Esophagus squamous epithelium (tissue), 5 donors: ENCODE measurements at places on chromosomes 11 and 22.

GRCh38 chr11:57260937-57261783, 24.1 kb upstream of the APLNR start:
- no peak for DNase-seq

DNA sequence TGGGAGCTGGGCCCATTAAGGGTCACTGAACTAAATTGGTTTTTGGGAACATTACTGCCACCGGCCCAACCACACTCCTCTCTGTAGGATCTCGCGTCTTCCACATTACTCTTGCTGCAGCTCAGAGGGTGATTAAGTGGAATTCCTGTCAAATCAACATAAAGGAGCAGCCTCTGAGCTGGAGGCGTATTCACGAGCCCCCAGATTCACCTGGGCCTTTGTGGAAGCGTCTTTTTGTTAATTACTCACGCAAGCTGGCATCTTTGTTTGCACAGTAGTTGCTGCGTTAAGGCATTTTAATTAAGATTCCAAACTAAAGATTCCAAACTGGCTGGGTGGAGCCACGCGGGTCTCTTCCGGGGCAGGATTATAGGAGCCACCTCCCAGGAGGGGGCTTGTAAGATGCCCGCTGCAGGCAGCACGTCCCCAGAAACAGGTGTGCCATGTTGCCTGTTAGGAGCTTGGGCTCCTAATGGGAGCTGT, 21.5 kb upstream of the RFPL3 start:
- DNase-seq, result no peak

DNA sequence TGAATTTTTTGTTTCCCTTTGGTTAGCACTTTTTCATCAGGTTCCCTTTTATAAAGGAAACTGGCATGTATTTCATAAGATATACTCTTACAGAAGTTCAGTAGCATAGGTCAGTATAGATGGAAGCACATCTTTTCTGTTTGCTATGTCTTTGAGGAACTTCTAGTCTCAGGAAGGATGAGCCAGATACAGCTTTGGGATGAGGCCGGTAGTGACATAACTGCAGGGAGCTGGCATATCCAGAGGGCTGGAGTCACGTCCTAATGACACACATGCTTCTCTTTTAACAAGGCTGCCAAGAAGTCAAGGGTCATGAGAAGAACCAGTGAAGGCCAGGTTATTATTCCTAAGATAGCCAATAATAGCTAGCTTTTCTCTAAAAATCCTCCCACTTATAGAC, 33.3 kb upstream of the ADSL start:
- no peak for DNase-seq

- no peak for DNase-seq
Observed at GRCh38 chr22:37059876-37060449, 8.4 kb downstream of the KCTD17 start.

- DNase-seq, result no peak
Observed at GRCh38 chr22:46681010-46681409, 57.0 kb downstream of the CERK start.

GRCh38 chr11:35549787-35550186, 24.4 kb upstream of the PAMR1 start:
- no peak for DNase-seq

- DNase-seq, result no peak
Observed at GRCh38 chr11:76243193-76243956, 37.1 kb upstream of the WNT11 start.

DNA sequence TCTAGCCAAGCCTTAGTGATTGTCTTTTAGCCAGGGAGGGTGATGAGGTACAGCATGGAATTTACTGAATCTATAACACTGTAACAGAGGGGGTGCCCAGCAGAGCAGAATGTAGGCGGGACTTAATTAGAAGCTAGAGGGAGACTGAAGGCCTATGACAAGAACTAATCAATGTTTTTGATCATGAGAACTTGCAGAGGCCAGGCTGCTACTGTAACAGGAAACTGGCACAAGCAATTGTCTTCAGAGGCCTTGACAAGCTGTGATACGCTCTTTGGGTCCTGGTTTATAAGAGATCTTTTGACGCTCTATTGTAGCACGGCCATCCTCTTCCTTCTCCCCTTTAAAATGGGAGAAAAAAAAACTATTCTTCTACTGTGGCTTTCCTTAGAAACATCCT, 1297.3 kb downstream of the JRKL start:
- no peak for DNase-seq

GRCh38 chr11:35357923-35358322, 61.4 kb downstream of the SLC1A2 start:
- no peak for DNase-seq

DNA sequence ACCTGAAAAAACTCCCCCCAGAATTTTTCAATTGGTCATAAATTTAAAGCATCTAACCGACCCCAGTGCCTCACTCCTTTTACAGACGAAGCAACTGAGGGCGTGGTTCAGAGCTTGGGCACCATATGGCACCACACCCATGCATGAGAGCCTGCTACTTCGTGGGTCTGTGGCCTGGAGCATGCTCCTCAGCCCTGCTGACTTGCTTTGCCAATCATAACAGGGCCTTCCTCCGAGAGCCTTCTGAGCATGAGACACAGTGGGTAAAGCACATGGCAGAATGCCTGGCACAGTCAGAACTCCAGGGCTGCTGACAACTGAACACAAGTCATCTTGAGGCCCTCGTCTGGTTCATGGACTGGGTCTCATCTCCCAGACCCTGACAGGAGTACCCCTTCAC, 33.3 kb downstream of the HIRA start:
- no peak for DNase-seq

DNA sequence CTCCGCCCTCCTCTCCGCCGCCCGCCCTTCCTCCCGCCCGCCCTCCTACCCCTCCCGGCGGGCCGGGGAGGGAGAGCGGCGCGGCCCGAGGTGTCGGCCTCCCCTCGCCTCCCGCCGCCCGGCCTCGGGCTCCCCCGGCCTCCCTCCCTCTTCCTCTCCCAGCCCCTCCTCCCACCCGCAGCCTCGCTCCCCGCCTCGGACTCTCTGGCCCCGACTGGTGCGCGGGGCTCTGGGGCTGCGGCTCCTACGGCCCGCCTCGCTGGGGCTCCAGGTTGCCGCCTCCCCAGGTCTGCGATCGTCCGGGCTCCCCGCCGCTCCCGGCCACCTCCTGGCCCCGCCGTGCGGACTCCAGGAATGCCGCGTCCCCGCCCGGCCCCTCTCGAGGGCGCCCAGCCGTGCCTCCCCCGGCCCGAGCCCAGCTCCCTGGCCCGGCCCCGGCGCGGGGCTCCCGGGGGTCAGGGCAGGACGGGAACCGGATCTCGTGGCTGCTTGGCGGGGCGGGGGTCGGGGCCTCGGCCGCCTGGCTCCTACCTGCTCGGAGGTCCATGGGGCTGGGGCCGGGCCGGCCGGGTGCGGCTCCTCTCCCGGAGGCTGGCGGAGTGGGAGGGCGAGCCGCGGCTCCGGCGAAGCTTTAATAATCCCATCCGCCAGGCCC, at the start of gene CLCF1:
TSS of gene CLCF1 (minus strand) at position 606 of the 655 bp plus-strand sequence. CDS start at position 547, 59 bp downstream.
- no peak for DNase-seq

DNA sequence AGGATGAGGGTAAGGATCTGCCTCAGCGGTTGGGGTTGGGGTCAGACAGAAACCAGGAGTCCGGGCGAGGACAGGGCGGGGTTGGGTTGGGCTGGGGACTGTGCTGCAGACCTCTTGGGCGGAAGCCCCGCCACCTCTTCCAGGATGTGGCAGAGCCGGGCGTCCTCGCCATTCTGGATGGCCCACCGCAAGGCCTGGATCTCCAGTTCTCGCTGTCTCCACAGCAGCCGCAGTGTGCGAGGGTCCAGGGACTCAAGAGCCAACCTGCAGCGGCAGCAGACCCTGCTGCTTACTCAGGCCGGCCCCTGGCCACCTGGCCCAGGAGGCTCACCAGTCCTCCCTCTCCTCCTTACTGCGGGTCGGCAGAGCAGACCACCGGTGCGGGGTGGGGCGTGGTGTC, 2.0 kb downstream of the LMNTD2 start:
- DNase-seq, result no peak

DNA sequence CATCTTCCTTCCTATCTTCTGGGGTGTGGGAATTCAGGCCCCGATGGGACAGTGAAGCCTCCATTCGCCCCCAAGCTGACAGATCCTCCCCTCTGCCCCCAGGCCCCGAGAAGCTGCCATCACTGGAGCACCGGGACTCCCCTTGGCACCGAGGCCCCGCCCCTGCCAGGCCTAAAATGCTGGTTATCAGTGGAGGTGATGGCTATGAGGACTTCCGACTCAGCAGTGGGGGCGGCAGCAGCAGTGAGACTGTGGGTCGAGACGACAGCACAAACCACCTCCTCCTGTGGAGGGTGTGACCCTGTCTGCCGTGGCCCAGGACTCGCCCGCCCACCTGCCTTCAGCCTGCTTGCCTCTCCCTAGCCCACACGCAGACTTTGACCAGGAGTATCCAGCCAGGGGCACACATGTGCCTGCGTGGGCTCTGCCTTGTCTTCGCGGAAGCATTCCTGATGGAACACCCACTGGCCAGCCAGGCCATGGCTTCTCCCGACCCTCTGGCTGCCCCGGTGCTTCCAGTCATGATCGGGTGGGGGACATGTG, 8.6 kb upstream of the RELT start:
- DNase-seq, result no peak

- DNase-seq, result no peak
Observed at GRCh38 chr11:45924036-45924915, 1.8 kb downstream of the LARGE2 start.

DNA sequence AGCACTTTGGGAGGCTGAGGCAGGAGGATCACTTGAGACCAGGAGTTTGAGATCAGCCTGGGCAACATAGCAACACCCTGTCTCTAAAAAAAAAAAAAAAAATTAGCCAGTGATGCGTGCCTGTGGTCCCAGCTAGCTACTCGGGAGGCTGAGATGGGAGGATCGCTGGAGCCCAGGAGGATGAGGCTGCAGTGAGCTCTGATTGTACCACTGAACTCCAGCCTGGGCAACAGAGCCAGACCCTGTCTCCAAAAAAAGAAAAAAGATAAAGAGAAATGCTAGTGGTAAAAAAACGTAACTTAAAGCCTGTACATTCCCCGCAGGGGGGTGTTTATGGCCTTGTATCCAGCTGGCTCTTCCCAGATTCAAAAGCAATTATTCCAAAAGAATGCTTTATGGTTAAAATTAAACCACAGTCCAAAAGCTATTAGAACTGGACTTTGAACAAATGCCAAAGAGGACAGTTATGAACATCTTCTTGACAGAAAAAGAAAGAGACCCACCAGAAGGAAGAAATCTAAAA, 16.4 kb upstream of the SNX32 start:
- DNase-seq, result no peak

GRCh38 chr11:95341221-95341620, 110.2 kb upstream of the SESN3 start:
- no peak for DNase-seq

DNA sequence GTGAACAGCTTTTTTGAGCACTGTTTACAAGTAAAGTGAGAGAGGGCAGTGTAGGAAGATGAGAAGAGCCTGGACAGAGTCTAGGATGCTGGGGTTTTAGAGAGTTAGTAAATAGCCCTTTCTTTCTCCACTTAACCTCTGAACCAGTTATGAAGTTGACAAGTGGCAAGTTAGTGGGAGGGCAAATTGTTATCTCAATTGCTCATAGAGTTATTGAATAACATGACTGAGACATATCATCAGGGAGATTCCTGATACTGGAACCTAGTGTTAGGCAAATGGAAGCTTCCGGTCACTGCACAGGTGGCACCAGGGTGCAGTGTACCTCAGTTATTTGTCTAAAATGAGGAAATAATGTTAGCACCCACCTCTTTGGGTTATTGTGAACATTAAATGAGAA, 57.8 kb upstream of the PTPN5 start:
- no peak for DNase-seq

DNA sequence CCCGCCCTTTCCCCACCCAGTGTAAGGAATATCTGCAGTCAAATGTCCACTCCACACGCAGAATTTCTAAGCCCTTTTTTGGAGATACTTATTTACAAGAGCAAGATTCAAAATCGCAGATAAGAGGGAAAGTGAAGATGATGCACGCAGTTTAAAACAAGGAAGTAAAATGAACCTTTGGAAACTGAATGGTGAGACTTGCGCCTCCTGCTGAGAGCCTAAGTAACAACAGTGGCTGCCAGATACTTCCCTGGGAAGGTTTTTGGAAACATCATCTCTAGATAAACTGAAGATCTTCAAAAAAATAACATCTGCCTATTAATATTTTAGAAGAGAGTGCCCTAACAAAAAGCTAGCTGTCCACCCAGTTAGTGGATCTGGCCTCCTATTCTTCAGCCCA, 963.1 kb upstream of the FAT3 start:
- no peak for DNase-seq

- DNase-seq, result no peak
Observed at GRCh38 chr11:85531191-85531897, 95.8 kb downstream of the DLG2 start.

DNA sequence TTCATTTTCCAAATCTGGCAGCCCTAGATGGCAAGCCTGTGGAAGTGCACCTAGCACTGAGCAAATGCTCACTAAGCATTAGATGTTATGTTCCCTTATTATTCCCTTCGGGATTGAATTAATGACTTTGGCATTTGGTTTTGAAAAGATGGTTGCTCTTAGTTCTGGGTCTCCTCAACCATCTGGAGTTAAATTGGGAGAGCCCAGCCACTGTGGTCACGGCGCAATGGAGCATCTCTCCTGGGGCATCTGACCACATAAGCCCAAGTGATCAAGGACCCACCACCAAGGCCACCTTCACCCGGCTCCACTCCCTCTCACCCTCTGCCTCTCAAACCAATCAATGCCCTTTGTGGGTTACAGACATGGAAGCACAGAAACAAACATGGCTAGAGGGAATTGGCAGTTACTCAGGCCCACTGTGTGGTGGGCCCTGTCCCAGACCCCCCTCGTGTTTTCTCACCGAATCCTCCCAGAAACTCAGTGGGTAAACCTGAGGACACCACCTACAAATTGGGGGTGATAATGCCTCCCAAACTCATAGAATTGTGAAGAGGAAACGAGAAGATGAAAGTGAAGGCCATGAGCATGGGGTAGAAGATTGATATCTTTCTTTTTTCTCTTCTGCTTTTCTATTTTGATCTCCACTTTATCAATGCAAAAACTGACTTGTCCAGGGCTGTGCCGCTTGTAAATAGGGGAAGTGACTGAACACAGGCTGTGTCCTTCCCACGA, 52.2 kb downstream of the IRAG1 start:
- no peak for DNase-seq

DNA sequence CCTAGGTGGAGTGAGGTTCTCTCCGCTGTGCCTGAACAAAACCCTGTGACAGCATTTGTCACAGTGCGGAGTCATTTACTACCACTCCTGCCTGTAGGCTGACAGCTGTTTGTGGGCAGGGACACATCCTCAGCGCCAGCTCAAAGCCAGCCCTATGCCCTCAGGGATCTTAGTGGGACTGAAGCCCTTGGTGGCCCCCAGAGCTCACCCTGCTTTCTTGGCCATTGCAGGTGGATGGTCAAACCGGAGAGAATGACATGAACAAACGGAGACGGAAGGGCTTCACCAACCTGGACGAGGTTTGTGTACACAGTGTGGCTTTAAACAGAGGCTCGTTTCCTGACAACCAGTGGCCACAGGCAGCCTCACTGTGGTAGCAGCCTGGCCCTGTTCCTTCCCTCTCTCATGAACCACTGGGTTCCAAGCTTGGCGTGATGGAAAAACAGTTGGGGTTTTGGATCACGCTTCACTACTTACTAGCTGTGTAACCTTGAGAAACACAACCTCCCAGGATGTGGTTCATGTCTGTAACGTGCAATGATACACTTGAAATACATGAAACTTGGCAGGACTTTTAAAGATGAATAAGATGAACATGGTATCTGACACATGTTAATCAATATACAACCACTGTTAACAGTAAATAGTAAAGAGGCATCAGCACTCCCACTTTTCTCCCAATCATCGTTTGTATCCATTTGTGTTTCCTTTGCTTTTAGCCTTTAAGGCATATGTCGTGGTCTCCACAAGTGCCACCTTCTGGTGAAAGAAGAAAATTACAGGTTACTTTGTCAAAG, 125.8 kb downstream of the MICAL2 start:
- no peak for DNase-seq
